ENCODE measurements at places on chromosomes 6 and 20. TPM values are rescaled to one million over a fixed set of nuclear protein-coding genes. Genes with fewer than 3 reads are reported as not detected.

DNA sequence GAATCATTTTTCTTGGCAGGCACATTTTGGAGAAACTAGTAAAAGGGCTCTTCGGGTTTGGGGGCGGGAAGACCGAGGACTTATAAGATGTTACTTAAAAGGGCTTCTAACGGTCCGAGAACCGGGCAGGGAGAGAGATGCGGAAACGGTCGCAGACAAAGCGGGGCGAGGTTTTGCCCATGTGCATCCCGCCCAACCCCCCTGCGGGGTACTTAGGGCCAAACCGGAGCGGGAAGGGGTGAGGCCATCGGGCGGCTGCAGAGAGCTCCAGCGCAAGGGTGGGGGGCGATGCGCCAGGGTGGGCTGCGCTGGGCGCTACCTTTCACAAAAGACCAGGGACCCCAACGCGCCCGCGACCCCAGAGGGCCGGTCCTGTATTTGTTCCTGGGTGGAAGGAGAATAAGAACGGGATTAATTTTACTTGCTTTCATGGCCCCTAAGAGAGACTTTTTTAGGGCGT, 616 bp downstream of the TUBB start:
- H3K4me3 ChIP-seq, result peak overlapping the region; percentile 95
- peaks cover 27% of the 10 kb centered on the region for H3K36me3 ChIP-seq
- peaks cover 37% of the 10 kb centered on the region for H3K4me1 ChIP-seq
- no peaks in the 10 kb centered on the region for H3K27me3 ChIP-seq
- DNase-seq, result peak; percentile 43
- H3K27ac ChIP-seq, result peak overlapping the region; percentile 91

DNA sequence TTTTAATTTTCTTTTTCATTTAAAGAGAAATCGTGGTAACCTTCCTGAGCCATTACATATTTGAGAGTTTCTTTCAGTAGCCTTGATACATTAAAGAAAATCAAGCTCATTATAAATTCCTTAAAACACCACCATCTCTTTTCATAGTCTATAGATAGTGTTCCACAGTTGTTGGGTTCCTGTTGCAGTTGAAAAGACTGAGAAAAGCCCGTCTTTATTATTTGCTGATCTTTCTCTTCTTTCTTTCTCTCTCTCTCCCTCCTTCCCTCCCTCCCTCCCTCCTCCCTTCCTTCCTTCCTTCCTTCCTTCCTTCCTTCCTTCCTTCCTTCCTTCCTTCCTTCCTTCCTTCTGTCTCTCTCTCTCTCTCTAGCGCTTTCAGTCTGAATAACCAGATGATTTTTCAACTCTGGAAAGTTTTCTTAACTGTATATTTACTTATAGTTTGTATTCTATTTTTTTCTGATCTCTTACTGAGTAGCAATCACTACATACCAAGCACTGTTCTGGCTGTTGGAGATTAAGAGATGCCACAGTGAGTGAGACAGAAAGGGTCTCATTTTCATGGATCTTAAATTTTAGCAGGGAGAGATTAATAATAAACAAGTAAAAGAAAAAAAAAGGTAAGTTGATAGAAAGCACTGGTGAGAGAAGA, 157.5 kb downstream of the TINAG start:
- H3K27ac ChIP-seq, result no peak overlapping the region
- no peak overlapping the region for H3K4me3 ChIP-seq
- H3K36me3 ChIP-seq, result no peaks in the 10 kb centered on the region
- no peak for DNase-seq
- no peaks in the 10 kb centered on the region for H3K4me1 ChIP-seq
- H3K27me3 ChIP-seq, result no peaks in the 10 kb centered on the region

GRCh38 chr6:89273816-89274215, 41.3 kb downstream of the GABRR2 start:
- H3K36me3 ChIP-seq, result no peaks in the 10 kb centered on the region
- no peak overlapping the region for H3K4me3 ChIP-seq
- no peaks in the 10 kb centered on the region for H3K27me3 ChIP-seq
- H3K4me1 ChIP-seq, result no peaks in the 10 kb centered on the region

GRCh38 chr6:1624851-1625781, 15.4 kb downstream of the FOXC1 start:
- peaks cover 22% of the 10 kb centered on the region for H3K27me3 ChIP-seq
- DNase-seq, result no peak
- H3K36me3 ChIP-seq, result no peaks in the 10 kb centered on the region

DNA sequence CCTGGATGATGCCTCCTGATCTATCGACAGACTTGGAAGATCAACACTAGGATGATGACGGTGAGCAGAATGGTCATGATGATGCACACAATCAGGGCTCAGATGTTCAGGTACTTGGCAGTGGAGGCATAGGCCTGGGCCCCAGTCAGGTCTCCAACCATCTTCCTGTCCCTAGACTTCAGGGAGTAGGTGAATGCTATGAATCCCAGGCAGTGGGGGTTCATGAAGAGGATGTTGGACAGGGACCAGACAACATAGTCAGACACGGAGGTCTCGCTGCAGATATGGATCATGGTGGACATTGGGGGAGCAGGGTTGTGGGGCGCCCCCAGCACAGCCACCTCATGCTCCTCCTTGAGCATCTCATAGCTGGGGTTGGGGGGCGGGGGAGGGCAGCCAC, 27.5 kb downstream of the HLA-F start:
- no peak overlapping the region for H3K4me3 ChIP-seq
- H3K36me3 ChIP-seq, result no peaks in the 10 kb centered on the region
- no peaks in the 10 kb centered on the region for H3K27me3 ChIP-seq
- DNase-seq, result no peak
- H3K27ac ChIP-seq, result no peak overlapping the region
- peaks cover 32% of the 10 kb centered on the region for H3K4me1 ChIP-seq

- H3K27ac ChIP-seq, result no peak overlapping the region
- H3K4me3 ChIP-seq, result no peak overlapping the region
Observed at GRCh38 chr6:56227071-56227879, 20.1 kb downstream of the COL21A1 start.

- H3K27me3 ChIP-seq, result no peaks in the 10 kb centered on the region
- no peak for DNase-seq
- no peaks in the 10 kb centered on the region for H3K36me3 ChIP-seq
- H3K4me3 ChIP-seq, result no peak overlapping the region
Observed at GRCh38 chr20:48457193-48458002, 370.4 kb downstream of the PREX1 start.

GRCh38 chr6:53833155-53833554, 38.4 kb downstream of the LRRC1 start:
- no peaks in the 10 kb centered on the region for H3K27me3 ChIP-seq
- DNase-seq, result no peak
- no peaks in the 10 kb centered on the region for H3K36me3 ChIP-seq
- H3K4me3 ChIP-seq, result no peak overlapping the region
- no peak overlapping the region for H3K27ac ChIP-seq

- H3K27me3 ChIP-seq, result no peaks in the 10 kb centered on the region
- no peaks in the 10 kb centered on the region for H3K36me3 ChIP-seq
- no peak overlapping the region for H3K4me3 ChIP-seq
- DNase-seq, result no peak
Observed at GRCh38 chr6:81003156-81003555, 749.3 kb downstream of the TENT5A start.

- peaks cover 6% of the 10 kb centered on the region for H3K27me3 ChIP-seq
- H3K27ac ChIP-seq, result peak overlapping the region; percentile 48
- peak; percentile 33 for DNase-seq
- H3K36me3 ChIP-seq, result no peaks in the 10 kb centered on the region
- H3K4me3 ChIP-seq, result no peak overlapping the region
Observed at GRCh38 chr20:1185790-1186334, 1.1 kb upstream of the TMEM74B start.

DNA sequence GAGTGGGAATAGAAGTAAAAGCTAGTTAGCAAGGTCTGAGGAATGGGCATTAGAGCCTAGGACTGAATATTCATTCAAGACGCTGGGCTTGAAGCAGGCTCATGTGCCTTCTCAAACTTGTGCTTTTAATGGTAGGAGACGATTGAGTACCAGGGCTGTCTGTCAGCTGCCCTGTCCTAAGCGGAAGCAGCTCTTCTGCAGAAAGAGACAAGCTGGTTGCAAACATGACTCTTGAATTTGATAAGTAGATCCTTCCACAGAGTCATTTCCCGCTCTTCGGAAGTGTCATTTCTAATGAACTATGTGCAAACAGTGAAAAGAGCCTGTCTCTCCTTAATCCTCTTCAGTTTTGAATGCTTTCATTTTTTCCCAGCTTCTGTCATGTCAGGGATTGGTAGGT, 176.4 kb downstream of the TFAP2B start:
- H3K4me3 ChIP-seq, result no peak overlapping the region
- no peaks in the 10 kb centered on the region for H3K36me3 ChIP-seq
- DNase-seq, result no peak
- no peaks in the 10 kb centered on the region for H3K27me3 ChIP-seq
- no peaks in the 10 kb centered on the region for H3K4me1 ChIP-seq
- no peak overlapping the region for H3K27ac ChIP-seq

- no peak overlapping the region for H3K27ac ChIP-seq
- peaks cover 3% of the 10 kb centered on the region for H3K36me3 ChIP-seq
- no peaks in the 10 kb centered on the region for H3K4me1 ChIP-seq
- H3K27me3 ChIP-seq, result no peaks in the 10 kb centered on the region
Observed at GRCh38 chr6:105301756-105302616, 100.9 kb downstream of the PREP start.

- no peaks in the 10 kb centered on the region for H3K4me1 ChIP-seq
- H3K36me3 ChIP-seq, result no peaks in the 10 kb centered on the region
- H3K27ac ChIP-seq, result no peak overlapping the region
- no peak overlapping the region for H3K4me3 ChIP-seq
Observed at GRCh38 chr20:39751557-39752137, 789.5 kb downstream of the DHX35 start.

GRCh38 chr20:59158673-59159072, 4.9 kb upstream of the ZNF831 start:
- H3K36me3 ChIP-seq, result no peaks in the 10 kb centered on the region
- DNase-seq, result no peak

DNA sequence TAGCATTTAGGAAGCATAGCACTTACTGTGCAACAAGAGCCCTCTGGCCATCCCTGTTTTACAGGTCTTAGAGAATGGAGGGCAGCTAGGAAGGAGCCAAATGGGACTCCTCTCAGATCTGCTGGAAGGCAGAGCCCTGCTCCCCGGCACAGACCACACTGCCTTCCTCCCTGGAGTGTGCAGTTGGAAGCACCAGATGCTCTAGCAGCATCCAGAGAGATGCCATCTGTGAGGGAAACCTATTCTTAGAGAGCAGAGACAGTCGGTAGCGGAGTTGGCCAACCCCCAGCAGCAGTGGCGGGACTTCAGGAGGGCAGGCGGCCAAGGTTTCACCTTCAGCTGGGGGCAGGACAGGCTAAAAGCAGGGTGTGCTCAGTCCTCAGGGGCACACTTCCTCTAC, 16.7 kb upstream of the E2F1 start:
- no peaks in the 10 kb centered on the region for H3K36me3 ChIP-seq
- no peak overlapping the region for H3K4me3 ChIP-seq
- no peaks in the 10 kb centered on the region for H3K4me1 ChIP-seq
- no peak overlapping the region for H3K27ac ChIP-seq

GRCh38 chr6:93266116-93266817, 153.1 kb downstream of the EPHA7 start:
- H3K4me1 ChIP-seq, result no peaks in the 10 kb centered on the region
- no peak for DNase-seq
- H3K4me3 ChIP-seq, result no peak overlapping the region

- H3K27me3 ChIP-seq, result no peaks in the 10 kb centered on the region
- no peak overlapping the region for H3K27ac ChIP-seq
- H3K4me3 ChIP-seq, result no peak overlapping the region
- H3K4me1 ChIP-seq, result no peaks in the 10 kb centered on the region
- no peak for DNase-seq
- no peaks in the 10 kb centered on the region for H3K36me3 ChIP-seq
Observed at GRCh38 chr20:61789329-61789728, 276.4 kb downstream of the TAF4 start.

DNA sequence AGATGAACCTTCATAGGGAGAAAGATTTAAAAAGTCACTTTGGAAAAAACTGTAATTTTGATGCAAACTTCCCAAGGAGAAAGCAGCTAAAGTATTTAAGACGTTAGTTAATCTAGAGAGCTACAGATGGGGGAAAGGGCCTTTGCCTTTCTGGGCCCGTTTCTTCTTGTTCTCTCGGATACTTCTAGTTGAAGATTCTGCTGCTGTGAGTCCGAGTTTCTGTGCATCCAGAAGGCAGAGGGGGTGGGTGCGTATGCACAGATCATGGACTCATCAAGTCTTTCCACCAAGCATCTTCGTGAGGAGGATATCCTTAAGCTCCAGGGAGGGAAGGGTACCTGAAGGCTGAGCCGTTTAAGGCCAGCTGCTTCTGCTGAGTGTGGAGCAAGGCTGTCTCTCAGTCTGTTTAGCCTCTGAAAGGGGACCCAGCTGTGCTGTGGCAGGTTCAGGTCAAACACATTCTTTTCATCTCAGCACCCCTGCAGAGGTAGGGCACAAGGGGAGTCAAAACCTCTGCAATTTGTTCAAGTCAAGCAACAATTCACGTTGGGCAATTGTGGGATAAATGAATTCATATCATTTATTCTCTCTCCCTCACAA, 4.3 kb downstream of the LAMP5 start:
- no peak overlapping the region for H3K27ac ChIP-seq
- DNase-seq, result no peak
- no peaks in the 10 kb centered on the region for H3K4me1 ChIP-seq
- H3K27me3 ChIP-seq, result no peaks in the 10 kb centered on the region
- H3K4me3 ChIP-seq, result no peak overlapping the region

DNA sequence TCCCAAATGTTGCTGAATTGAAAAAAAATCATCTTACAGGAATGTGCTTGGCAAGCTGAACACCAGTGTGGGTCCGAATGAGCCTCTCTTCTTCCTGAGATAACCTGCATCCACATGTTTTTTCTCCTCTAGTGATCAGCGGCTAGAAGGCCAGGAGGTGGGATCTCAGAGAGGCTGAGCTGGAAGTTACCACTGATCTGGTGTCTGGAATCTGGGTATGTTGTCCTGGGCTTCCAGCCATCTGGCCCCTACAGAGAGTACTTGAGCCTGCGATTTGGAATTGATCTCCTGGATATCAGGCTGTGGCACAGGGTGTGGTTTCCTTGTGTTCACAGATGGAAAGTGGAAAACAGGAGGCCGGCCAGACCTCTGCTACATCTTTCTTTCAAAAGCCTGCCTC, 35.9 kb downstream of the SULF2 start:
- no peak overlapping the region for H3K4me3 ChIP-seq
- DNase-seq, result no peak
- H3K27me3 ChIP-seq, result no peaks in the 10 kb centered on the region
- H3K27ac ChIP-seq, result no peak overlapping the region

GRCh38 chr6:13452346-13453117, 34.9 kb downstream of the GFOD1 start:
- H3K27ac ChIP-seq, result no peak overlapping the region
- peaks cover 39% of the 10 kb centered on the region for H3K4me1 ChIP-seq
- no peaks in the 10 kb centered on the region for H3K36me3 ChIP-seq
- no peak overlapping the region for H3K4me3 ChIP-seq

- DNase-seq, result no peak
- H3K36me3 ChIP-seq, result no peaks in the 10 kb centered on the region
- peaks cover 57% of the 10 kb centered on the region for H3K4me1 ChIP-seq
- no peak overlapping the region for H3K27ac ChIP-seq
- H3K27me3 ChIP-seq, result no peaks in the 10 kb centered on the region
Observed at GRCh38 chr6:127952176-127952575, 51.3 kb upstream of the THEMIS start.

GRCh38 chr6:113495521-113495920, 361.6 kb upstream of the MARCKS start:
- H3K36me3 ChIP-seq, result no peaks in the 10 kb centered on the region
- no peak for DNase-seq

NHLRC1 gene
- total RNA-seq, result 0.29 TPM

SMLR1 gene
- total RNA-seq, result not detected

EBF4 gene
- total RNA-seq, result 0.92 TPM

SPTLC3 gene
- total RNA-seq, result not detected

ARFGEF3 gene
- 0.09 TPM for total RNA-seq

MOG gene
- total RNA-seq, result not detected

UST gene
- total RNA-seq, result 7.8 TPM

CST5 gene
- not detected for total RNA-seq

HLA-DPB1 gene
- 20.8 TPM for total RNA-seq

Measured in CD8-positive, alpha-beta memory T cell (primary cell).